ENCODE measurements at places on chromosomes 2 and 18. TPM values are rescaled to one million over a fixed set of nuclear protein-coding genes. Genes with fewer than 3 reads are reported as not detected.

DOK6 gene
- 0.65 TPM for total RNA-seq

GALM gene
- 7.4 TPM for total RNA-seq

FEV gene
- not detected for total RNA-seq

IL36G gene
- not detected for total RNA-seq

RAD51AP2 gene
- total RNA-seq: not detected
